ENCODE measurements at places on chromosomes 6 and 20.
A peak's percentile ranks its signal among the peaks of the same experiment; 100 is the strongest.

GRCh38 chr6:125301435-125302391 is at the start of gene HDDC2:
HDDC2 (minus strand) TSS chr6:125301967; CDS start chr6:125301932, 35 bp downstream.
- DNase-seq = peak; percentile 91

DNA sequence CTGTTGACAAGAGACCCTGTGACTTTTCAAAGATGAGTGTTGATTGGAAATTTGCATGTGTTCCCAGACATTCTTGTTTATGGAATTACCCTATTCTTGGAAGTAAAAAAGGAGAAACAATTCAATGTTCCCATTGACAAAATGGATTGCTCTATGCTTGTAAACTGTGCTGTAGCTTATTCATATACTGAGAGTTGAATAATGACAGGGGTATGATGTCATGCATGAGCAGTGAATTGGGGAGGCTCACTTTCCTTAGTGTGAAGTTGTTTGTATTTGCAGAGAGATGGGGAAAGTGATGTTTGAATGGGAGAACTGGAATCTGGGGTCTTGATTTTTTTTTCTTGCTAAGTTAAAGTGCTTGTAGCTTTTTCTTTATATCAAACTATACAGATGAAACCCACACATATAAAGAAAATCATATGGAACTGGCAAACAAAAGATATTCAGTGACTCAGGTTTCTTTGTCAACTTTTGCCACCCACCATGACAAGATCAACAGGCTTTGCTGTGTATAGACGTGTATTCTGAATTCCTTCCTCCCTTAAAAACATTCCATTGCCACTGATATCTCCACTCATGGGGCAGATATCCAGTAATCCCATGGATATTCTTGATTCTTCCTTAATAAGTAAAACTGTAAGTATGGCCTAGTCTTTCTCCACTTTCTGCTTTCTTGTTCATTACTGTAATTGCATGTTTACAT is 97.8 kb upstream of the JAG1 start:
- DNase-seq = peak; percentile 12

GRCh38 chr6:83633609-83634008 is 75.3 kb downstream of the SNAP91 start:
- peak; percentile 82 for DNase-seq

DNA sequence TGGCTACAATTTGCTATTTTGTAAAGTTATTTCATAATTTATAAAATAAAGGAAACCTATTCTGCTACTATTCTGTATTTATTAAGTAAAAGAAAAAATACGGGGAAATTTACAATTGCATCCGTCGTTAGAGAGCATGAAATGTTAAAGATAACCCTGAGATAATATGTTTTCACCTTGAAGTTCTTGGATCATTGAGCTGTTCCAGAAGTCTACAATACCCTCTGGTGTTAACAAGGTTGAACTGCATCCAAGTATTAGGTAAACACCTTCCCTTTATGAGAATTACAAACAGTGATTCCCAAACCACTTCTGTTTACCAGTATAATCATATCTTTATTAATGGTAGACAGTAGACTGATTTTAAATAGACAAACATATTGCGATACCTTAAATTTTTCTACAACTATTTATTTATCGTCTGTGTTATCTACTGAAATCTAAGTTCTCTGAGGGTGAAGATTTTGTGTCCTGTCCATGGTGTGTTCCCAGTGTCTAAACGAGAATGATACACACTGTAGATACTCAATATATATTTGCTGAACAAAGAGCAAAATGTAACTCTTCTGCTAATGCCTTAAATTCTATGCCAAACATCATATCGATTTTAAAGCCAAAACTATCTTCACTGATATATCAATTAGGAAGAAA is 28.2 kb downstream of the TBC1D32 start:
- DNase-seq = peak; percentile 44

DNA sequence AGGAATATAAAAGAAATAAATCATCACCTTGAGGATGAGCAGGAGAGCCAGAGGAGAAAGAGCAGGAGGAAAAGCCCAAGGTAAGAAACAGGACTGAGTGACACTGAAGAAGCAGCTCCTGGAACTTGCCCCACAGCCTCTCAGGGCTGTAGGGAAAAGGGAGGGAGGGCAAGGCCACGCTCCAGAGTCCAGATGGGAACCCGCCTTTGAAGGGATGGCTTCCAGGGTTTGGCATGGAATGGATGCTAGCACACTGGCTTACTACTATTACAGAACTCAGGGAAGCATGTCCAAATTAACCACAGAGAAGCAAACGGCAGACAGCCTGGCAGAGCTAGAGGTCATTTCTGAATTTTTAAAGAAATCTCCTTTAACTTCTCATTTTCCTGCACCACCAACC is 26.8 kb downstream of the RALGAPA2 start:
- DNase-seq = no peak

DNA sequence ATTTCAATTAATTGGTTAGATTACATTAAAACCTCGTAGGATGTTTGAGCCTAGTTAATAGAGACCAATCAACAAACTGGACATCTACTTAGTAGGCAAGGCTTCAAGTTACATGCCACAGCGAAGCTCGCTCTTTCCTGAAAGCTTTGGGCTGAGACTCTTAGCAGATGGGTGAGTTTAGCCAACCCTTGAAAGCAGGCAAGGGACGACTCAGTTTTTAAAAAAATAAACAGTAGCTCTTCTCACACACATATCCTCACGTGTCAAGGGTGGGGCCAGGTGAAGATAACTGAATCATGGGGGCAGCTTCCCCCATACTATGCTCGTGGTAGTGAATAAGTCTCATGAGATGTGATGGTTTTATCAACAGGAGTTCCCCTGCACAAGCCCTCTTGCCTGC is 775 bp downstream of the MTFR2 start:
- DNase-seq = no peak

DNA sequence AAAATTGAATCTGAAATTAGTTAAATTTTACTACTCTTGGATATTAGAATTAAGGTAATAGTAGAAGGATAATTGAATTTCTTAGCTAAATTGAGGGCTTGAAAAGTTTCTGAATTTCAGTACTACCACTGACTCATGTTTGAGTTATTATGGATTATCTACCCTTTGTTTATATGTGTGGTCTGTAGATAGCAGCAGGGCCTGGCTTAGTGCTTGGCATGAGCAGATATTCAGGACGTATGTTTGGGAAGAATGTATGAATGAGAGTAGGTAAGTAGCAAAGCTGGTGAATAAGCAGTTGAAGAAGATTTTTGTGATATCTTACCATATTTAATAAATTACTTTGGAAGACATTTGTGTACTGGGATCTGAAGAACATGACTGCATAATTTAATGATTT is 152.7 kb downstream of the MACROD2 start:
- DNase-seq = no peak

DNA sequence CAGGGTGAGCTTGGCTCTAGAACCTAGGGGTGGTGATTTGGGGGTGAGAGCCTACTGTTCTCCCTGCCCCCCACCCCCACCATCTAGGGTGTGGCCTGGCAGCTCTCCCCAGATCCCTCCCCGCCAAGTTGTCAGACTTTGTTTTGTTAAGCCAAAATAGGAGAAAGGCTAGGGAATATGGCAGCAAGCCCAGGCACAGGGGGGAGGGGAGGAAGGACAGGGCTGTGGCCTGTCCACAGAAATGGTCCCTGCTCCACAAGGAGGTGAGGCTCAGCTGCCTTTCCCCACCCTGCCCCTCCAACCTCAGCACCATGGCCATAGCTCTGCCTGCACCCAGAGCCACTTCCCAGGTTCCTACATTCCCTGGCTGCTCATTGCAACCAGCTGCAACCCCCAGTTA is 17.2 kb downstream of the SCUBE3 start:
- DNase-seq = no peak

GRCh38 chr6:37205175-37205996 is 35.4 kb downstream of the PIM1 start:
- DNase-seq = no peak

- DNase-seq = peak; percentile 42
Observed at GRCh38 chr6:80214436-80215022, 108.1 kb downstream of the BCKDHB start.

DNA sequence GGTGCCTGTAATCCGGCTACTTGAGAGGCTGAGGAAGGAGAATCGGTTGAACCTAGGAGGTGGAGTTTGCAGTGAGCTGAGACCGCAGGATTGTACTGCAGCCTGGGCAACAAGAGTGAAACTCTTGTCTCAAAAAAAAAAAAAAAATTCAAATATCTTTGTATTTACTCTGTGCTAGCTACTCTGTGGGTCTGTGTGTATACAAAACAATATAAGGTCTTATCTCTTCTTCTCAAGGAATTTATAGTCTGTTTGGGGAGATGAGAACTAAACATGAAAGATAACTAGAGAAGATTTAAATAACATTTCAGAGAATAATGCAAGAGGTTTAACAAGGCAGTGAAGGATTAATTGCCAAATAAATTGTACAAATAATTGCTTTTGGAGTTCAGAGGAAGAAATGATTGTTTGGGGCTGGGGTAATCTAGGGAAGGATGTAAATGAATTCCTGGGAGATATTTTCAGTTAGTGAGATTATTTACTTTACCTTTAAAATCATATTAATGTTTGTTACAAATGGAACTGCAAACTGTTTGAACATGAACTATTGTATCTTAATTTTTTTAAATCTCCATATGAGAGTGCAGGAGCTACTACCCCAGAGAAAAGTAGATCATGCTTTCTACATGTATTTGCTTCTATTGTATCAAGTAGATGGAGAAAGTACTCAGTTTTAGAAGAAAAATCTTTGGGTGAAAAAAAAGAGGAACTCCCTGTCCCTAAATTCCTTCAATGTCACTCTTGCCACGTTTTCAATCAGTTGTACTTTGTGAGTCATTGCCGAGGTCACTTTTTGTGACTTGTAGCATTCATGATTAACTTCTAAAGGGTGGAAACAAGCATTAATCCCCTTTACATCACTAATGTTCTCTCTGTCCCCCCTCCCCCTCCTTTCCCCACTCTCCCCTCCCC is 39.0 kb downstream of the NCOA3 start:
- no peak for DNase-seq

GRCh38 chr6:132675002-132675401 is 16.0 kb upstream of the TAAR1 start:
- no peak for DNase-seq

GRCh38 chr20:61531553-61532345 is 279.7 kb downstream of the CDH4 start:
- DNase-seq = no peak

DNA sequence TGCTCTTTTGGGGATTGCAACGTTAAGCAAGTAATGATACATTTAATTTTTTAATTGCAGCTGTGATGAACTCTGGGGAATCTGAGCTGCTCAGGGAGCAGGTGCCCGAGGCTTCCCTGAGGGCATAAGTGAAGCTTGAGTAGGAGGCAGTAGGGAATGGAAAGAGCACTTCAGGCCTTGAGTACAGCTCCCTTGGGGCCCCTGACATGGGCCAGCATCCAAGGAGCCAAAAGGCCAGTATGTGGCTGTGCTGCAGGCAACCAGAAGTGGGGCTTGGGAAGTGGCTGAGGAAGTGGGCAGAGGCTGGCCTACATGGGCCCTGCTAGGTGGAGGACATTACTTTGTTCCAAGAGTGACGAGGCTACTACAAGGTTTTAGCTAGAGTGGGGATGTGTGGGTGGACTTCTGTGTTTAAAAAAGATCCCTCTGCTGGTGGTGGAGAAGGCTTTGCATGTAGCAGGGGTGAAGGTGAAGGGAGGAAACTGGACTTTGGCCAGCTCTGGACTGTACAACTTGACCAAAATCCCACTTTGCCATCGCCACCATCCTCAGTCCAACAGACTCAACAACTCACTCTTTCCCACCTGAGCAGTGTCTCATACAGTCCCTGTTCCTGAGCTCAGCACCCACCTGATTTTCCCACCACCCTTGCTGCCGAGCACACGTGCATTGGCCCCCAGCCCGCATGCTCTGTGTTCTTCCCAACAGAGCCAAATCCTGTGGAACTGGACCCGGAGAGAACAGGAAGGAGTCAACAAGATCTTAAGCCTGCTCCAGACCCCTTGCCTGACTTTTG is 10.9 kb upstream of the ZNF831 start:
- no peak for DNase-seq

DNA sequence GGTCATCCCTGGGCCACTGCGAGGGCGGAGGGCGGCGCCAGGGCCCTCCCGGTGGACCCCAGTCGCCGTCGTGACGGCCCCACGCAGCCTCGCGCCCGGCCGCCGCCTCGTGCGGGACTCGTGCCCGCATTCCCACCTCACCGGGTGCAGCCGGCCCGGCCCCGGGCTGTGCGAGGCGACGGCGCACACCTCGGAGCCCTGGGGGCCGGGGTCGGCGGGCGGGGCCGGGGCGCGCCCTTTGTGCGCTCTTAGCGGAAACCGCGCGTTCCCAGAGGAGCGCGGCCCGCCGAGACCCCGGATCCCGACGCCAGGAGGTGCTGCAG is 5.5 kb upstream of the DLL1 start:
- peak; percentile 84 for DNase-seq

DNA sequence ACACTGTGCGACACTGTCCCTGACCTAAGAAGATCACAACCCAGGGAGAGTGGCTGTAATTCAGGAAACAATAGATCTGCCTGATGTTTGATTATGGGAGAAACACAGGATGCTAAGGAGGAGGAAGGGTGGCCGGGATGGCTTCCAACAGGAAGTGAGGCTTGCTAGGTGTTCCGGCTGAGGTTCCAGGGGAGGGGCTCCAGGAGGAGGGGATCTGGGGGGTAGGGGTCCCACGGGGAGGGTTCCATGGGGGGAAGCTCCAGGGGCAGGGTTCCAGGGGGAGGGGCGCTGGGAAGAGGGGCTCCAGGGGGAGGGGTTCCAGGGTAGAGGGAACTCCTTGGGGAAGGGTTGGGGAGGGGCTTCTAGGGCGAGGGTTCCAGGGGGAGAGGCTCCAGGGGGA is 48.6 kb downstream of the DAAM2 start:
- no peak for DNase-seq

GRCh38 chr6:164108869-164109769 is 694.6 kb downstream of the QKI start:
- no peak for DNase-seq

- no peak for DNase-seq
Observed at GRCh38 chr20:47710665-47711045, 74.6 kb downstream of the SULF2 start.

- DNase-seq = no peak
Observed at GRCh38 chr6:38580030-38580429, 59.7 kb downstream of the BTBD9 start.

DNA sequence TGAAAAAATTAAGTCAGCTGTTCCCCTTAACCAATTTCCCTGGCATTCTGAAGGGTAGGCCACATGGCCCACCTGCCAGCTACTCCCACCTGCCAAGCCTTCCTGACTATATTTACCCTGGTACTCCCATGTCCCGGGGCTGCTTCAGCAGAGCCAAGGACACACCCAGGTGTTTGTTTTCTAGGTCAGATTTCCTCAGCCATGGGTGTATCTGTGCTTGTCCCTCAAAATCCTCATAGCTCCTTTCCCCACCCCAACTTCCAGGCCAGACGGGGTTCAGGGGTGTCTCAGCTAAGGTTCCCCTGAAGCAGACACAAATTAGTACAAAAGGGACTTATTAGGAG is 139.4 kb upstream of the CDYL start:
- no peak for DNase-seq

- DNase-seq = peak; percentile 53
Observed at GRCh38 chr20:64065062-64065973, 2.3 kb downstream of the TCEA2 start.

Measured in NCI-H146 (cell line).